Nephron progenitor cell (in vitro differentiated cells): ENCODE measurements at places on chromosomes 1 and 21.
A peak's percentile ranks its signal among the peaks of the same experiment; 100 is the strongest.

- DNase-seq = no peak
- H3K36me3 ChIP-seq = no peaks in the 10 kb centered on the region
- H3K4me3 ChIP-seq = no peak within 1 kb of the TSS
- no peak within 1 kb of the TSS for H3K27ac ChIP-seq
- no peaks in the 10 kb centered on the region for H3K4me1 ChIP-seq
Measured at GRCh38 chr1:152580433-152580832, at the start of gene LCE3D. Gene LCE3D (minus strand): TSS chr1:152580516. CDS start chr1:152579936, 580 bp downstream.

GRCh38 chr1:224447251-224447650 lies 12.7 kb upstream of the WDR26 start:
- H3K4me1 ChIP-seq = no peaks in the 10 kb centered on the region
- H3K27me3 ChIP-seq = no peaks in the 10 kb centered on the region
- no peak overlapping the region for H3K4me3 ChIP-seq

GRCh38 chr1:245108246-245108645 lies 46.5 kb upstream of the KIF26B start:
- peaks cover 8% of the 10 kb centered on the region for H3K27me3 ChIP-seq
- peaks cover 19% of the 10 kb centered on the region for H3K36me3 ChIP-seq
- peaks cover 47% of the 10 kb centered on the region for H3K4me1 ChIP-seq
- DNase-seq = no peak
- H3K4me3 ChIP-seq = no peak overlapping the region

DNA sequence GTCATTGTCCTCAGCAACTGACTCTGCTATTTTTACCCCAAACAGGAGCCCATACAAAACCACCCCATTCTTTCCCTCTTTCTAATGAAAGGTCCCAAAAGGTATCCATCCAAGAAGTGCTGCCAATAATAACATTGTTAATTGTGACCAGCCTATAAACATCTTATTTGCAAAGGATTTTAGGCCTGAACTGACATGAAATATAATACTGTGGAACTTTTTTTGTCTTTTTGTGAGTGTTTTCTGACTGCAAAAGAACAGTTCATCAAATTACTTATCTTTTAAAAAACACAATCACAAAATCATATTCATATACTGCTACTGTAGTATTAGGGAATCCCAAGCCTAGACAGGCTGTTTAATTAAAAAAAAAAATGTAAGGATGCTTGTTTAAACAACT lies 3.4 kb downstream of the PIGM start:
- peaks cover 30% of the 10 kb centered on the region for H3K4me1 ChIP-seq
- H3K36me3 ChIP-seq = peaks cover 9% of the 10 kb centered on the region
- no peak for DNase-seq
- H3K4me3 ChIP-seq = no peak overlapping the region
- H3K27me3 ChIP-seq = peaks cover 20% of the 10 kb centered on the region

GRCh38 chr1:111227851-111228747 lies 586 bp downstream of the CHI3L2 start:
- peak overlapping the region; percentile 29 for H3K27ac ChIP-seq
- H3K4me1 ChIP-seq = no peaks in the 10 kb centered on the region
- H3K4me3 ChIP-seq = no peak overlapping the region
